ENCODE measurements at places on chromosomes 4 and X.

DNA sequence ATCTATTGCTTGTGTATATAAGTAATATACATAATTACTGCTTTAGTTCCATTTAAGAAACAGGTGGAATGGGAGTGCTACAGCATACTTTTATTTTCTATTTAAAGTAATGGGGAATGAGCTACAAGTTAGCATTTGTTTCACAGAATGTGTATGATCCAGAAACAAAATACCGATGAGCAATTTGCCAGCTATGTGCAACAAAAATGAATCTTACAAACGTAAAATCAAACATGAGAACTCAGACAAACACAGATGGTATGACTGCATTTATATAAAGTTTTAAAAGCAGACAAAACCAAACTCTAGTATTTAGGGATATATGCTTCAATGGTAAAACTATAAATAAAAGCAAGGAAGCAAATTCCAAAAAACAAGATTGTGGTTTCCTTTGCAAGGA is 141.7 kb downstream of the PAPSS1 start:
- no peak for DNase-seq

DNA sequence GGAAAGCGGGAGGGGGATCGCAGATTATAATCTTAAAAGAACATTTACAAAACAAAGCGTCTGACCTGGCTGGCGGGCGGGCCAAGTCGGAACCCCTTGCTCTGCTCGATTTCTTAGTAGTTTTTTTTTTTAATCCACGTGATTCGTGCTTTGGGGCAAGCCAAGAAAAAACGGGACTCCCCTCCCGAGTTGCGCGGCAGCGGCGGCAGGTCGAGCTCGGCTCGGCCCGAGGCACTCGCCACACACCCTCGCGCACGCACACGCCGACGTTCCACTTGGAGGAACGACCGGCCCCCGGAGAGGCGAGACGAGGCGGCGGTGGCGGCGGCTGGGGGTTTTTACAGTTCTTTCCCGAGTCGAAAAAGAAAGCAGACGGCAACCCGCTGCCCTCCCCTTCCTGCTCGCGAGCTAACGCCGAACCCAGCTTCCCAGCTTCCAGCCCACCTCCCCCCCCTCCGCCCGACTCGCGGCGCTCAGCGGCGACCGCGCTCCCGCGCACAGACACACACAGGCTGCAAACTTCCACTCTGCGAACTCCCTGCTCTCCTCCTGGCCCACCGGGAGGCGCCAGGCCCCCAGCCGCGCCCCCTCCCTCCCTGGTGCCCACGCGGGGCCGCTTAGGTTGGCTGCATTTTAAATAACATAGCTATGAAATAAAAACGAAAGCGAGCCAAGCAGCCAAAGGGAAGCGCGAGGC is 1.2 kb downstream of the BCOR start:
- peak; percentile 74 for DNase-seq

GRCh38 chr4:22348410-22348809 is 167.5 kb downstream of the ADGRA3 start:
- DNase-seq, result no peak

DNA sequence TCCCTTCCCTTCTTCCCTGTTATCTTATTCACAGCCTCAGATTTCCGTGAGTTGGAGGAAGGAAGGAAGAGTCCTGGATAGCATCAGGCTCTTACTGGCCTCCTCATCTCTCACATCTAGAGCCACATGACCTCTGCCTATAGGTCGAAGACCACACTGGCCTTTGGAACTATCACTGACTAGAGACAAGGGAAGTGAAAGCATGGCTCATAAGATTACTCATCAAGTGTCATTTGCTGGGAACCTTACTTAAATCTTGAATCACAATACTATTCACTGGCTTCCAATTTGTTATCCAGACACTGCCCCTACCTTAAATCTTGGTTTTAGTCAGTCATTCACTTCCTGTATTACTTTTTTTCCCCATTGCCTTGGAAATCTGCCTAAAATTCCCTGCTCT is 61.6 kb upstream of the MTMR8 start:
- DNase-seq, result no peak

All from activated CD4-positive, alpha-beta T cell treated with anti-CD3 and anti-CD28 coated beads for 4 hours (primary cell).